T47D (cell line): ENCODE measurements at places on chromosomes 6 and 20.

- no peak for DNase-seq
These were observed 153.0 kb downstream of the NKAIN2 start for GRCh38 chr6:123956492-123957139.

DNA sequence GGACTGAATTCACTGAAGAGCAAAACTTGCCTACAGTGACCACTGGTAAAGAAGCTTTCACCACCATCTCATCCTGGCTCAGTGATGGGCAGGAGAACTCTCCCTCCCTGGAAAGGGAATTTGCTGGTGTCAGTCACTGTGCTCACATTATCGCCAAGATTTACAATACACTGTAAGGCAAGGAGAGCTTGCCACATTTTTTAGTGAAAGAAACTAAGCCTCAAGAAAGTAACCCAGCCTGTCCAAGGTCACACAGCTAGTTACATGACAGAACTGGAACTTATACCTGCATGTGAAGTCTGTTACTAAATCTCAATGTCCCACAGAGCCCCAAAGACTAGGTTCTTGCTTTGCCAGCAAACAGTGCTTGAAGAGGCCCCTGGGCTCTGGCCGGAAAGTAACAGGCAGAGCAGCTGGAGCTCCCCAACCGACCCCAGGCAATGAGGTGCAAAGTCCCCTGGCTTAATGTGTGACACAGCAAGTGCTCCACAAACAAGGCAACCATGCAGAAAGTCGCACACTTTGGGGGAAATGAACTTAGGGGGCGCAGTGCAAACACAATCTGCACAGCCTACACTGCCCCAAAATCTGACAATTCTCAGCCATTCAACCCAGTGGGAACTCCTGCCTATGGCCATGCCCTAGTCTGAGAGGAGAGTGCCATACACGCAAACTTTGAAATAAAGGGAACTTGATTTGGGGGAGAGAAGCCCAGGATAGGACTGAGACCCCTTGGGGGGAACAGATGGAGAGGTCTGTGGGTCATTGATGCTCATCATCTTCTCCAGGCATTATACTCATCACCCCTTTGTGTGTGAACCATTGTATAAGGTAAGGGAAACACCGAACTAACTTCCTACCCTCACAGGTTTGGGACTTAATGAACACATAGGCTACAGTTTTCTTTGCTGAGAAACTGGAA, 1.9 kb downstream of the BCL2L1 start:
- DNase-seq: no peak

GRCh38 chr6:34125939-34126338, 19.9 kb downstream of the GRM4 start:
- no peak for DNase-seq

- no peak for DNase-seq
These were observed 456.3 kb downstream of the MAFB start for GRCh38 chr20:40232756-40233155.

DNA sequence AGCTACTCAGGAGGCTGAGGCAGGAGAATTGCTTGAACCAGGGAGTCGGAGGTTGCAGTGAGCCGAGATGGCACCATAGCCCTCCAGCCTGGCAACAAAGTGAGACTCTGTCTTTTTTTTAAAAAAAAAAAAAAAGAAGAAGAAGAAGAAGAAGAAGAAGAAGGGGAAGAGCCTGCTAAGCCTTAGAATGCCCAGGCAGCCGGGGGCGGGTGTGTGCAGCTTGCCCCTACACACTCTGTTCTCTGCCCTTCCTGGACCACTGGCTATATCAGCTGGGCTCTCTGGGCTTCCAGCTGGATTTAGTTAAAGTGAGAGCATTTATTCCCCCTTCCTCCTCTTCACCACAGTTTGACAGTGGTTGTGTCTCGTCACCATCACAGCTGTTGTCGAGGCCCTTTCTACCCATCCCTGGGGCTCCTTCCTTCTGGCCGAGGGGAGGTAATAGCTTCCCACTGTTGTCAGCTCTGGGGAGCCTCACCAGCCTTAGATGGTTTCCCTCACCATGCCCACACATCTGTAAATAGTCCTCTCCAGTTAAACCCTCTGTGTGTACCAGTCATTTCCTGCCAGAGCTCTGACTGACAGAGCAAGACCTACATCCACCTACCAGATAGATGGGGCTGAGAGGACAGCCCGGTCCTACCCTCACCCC, 77.6 kb downstream of the TRERF1 start:
- DNase-seq: no peak

DNA sequence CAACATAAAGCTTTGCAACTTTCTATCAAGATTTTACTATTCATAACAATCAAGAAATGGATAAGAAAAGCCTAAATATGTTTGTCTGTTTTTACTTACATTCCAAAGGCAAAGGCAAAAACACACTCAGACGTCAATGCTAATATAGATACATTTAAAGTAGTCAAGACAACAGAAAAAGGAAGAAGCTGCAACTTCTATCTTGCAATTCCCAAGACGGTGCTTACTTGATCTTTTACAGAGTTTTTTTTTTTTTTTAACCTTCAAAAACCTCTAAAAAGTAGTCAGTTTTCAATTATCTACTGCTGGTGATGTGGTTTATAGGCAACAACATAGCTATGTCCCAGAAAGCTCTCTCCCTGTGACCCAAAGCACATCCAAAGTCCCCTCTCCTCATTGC, 58.1 kb downstream of the EPB41L2 start:
- no peak for DNase-seq

- DNase-seq: peak; percentile 49
These were observed 29.4 kb downstream of the SDCBP2 start for GRCh38 chr20:1299522-1299921.

- DNase-seq: no peak
These were observed 610 bp downstream of the CASP8AP2 start for GRCh38 chr6:89830170-89830809.
